ENCODE measurements at places on chromosomes 1 and 21.

- no peak for DNase-seq
These were observed 3.7 kb upstream of the TRIM62 start for GRCh38 chr1:33185541-33185940.

GRCh38 chr1:174726167-174726879, 273.4 kb upstream of the CACYBP start:
- no peak for DNase-seq

- no peak for DNase-seq
These were observed 3.3 kb downstream of the ADSS2 start for GRCh38 chr1:244448279-244449036.

DNA sequence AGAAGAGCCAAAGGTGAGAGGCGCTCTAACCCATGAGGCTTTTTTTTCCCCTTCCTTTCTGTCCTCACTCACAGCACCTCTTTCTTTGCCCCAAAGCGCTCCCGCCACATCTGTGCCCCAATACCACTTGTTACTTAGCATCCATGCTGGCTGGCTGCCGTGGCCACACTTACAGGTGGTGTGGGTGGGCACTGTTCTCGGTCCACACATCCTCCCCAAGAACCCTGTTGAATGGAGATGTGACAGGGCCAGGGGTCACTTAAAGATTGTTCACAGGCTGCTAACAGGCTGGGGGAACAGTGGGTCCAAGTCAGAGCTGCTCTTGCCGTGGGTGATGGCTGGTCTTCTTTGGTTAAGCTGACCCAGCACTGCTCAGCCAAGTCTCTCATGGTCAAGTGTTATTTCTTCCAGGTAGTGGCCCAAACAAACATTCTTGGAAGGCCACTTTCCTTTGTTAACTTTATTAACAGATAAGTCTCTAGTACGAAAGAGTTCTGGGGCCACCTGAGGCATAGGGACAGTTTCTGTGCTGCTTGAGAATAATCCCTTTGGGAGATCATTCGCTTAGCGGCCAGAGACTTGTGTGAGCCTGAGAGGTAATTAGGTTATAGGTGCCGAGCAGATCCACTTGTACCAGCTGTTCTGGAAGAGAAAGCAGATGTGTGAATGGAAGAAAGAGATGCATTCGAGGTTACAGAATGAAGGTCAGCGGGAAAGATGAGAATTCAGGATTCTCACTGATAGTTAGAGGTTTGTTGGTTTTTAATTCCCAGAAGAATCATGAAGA, 62.6 kb upstream of the IRF2BP2 start:
- DNase-seq, result no peak

DNA sequence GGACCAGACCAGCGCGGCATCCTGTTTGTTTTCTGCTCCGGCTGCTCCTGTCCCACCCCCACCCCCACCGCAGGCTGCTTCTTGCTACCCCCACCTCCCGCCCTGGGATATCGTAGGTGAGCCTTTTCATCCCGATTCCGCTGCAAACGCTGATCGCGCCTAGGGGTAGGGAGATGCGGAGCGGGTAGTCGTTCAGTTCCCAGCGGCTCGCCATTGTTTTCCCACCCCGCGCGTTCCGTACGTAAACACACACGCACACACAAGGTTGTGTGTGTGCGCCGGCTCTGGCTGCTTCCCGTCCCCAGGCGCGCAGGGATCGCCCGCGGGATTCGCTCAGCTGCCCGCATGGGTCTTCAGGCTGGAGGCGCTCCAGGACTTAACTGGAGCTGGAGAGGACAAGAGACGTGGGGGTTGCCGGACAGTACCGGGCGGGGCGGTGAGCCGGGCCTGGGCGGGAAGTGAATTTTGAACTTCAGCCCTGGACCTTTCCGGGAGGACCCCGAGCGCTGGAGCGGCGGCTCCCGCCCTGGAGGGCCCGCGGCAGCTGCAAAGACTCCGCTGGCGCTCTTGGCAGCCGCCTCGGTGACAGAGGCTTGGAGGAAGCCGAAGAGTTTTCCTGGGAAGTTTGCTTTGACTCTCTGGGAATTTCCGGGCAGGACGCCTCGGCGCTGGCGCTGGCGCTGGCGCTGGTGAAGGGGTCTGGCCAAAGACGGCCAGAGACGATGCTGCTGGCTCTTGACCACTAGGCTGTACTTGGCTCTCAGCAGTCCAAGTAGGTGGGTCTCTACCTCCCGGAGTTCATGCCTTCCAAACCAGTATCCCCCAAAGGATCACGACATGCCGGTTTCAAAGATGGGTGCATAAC, 1.6 kb downstream of the SOX13 start:
- no peak for DNase-seq

DNA sequence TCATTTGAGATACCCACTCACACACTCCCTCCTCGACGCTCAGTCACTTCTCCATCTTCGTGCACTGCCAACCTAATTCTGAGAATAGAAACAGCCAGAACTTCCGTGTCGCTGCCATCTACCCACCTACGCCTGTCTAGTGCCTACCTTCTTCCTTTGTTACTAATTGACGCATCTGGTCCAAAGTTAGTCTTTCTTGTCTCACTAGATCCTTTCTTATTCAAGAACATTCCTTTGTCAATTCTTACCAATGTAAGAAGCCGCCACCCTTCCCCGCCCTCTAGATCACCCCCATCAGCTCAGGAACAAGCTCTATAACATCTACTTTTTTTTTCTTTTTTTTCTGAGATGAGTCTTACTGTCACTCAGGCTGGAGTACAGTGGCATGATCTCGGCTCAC, 3.7 kb downstream of the PADI6 start:
- no peak for DNase-seq

GRCh38 chr1:219090607-219091006, 83.1 kb upstream of the LYPLAL1 start:
- no peak for DNase-seq

GRCh38 chr1:92065042-92065441, 10.2 kb downstream of the SETSIP start:
- no peak for DNase-seq

Data from stimulated activated CD8-positive, alpha-beta memory T cell treated with anti-CD3 and anti-CD28 coated beads, Interleukin-15, amount 100 ng/mL, for 48 hours (primary cell).